ENCODE measurements at places on chromosomes 2 and 18. TPM values are rescaled to one million over a fixed set of nuclear protein-coding genes. Genes with fewer than 3 reads are reported as not detected.

DNA sequence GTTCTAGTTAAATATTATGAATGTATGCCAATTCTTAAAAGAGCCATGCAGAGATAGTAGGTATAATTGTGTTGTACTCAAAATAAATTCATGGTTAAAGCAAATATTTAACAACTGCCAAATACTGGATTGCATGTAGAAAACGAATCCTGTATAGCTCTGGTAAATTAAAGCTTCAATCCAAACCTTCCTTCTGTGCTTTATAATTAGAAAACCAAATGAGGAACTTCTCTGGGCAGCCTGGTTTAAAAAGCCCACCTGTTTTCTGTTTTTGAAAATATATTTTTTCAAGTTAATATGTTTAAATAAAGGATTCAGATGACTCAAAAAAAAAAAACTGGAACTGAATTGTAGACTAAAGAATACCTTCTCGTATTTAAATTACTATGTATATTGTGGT is 48.3 kb upstream of the ITGA4 start:
- no peaks in the 10 kb centered on the region for H3K27me3 ChIP-seq
- H3K4me3 ChIP-seq: no peak overlapping the region
- H3K4me1 ChIP-seq: no peaks in the 10 kb centered on the region
- no peak for DNase-seq

The CLEC4F gene
- total RNA-seq: 1.2 TPM

GRCh38 chr18:33706391-33706790 is 128.4 kb downstream of the ASXL3 start:
- no peak for DNase-seq
- no peaks in the 10 kb centered on the region for H3K36me3 ChIP-seq
- H3K4me1 ChIP-seq: no peaks in the 10 kb centered on the region
- H3K27me3 ChIP-seq: no peaks in the 10 kb centered on the region
- no peak overlapping the region for H3K27ac ChIP-seq

GRCh38 chr2:164597983-164598382 is 23.3 kb downstream of the GRB14 start:
- H3K27me3 ChIP-seq: no peaks in the 10 kb centered on the region
- no peak overlapping the region for H3K4me3 ChIP-seq
- H3K36me3 ChIP-seq: no peaks in the 10 kb centered on the region
- no peak overlapping the region for H3K27ac ChIP-seq

- DNase-seq: no peak
- H3K27me3 ChIP-seq: no peaks in the 10 kb centered on the region
- H3K27ac ChIP-seq: no peak overlapping the region
- H3K4me1 ChIP-seq: no peaks in the 10 kb centered on the region
Measured at GRCh38 chr2:192735447-192735846, 540.7 kb upstream of the TMEFF2 start.

- H3K4me3 ChIP-seq: no peak overlapping the region
- H3K27me3 ChIP-seq: no peaks in the 10 kb centered on the region
- H3K4me1 ChIP-seq: no peaks in the 10 kb centered on the region
- no peak for DNase-seq
Measured at GRCh38 chr2:84938194-84938879, 32.6 kb upstream of the KCMF1 start.
